ENCODE measurements at places on chromosomes 2 and 18.

DNA sequence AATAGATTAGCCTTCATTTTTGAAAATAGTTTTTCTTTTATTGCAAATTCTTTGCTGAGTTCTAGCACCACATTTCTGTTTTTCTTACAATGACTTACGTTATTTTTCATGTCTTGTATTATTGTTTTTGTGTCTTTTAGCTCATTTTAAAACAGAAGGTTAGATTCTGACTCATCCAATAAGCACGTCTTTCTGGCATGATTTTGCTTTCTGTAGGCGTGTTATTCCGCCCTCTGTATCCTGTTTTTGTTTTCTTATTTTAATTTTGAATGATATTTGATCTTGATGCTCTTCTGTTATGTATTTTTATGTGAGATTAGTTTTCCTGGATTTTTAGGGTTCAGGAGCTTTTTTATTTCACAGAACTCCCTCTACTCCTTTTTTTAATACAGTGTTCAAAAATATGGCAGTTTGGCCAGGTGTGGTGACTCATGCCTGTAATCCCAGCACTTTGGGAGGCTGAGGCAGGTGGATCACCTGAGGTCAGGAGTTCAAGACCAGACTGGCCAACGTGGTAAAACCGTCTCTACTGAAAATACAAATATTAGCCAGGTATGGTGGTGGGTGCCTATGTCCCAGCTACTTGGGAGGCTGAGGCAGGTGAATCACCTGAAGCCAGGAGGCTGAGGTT, 145.0 kb downstream of the CLIP4 start:
- DNase-seq, result no peak

GRCh38 chr18:58253871-58254270, 209.8 kb downstream of the NEDD4L start:
- DNase-seq, result no peak

DNA sequence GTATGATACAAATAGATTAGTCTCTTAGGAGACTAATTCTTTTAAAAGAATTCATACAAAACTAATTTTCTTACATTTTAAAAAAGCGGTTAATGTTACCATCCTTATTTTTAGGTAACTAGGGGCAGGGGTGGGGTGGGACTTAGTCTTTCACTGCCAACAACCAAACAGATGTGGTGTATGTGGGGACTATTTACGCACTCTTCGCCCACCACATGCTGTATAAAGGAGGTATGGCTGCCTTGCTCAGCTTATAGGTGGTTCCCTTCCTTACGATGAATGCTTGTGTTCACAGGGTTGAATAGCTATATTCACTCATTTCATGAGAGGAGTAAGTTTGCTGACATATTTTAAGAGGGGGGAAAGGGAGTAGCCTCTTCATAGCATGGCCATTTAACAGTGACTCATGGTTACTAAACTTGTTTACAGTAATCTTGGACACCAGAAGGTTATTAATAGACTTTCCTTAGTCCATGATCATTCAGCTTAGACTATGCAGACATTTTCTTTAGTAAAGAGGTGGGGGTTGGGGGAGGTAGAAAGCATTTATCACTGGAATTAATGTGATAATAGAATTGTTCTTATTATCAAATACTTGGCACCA, 61.8 kb downstream of the CAB39 start:
- no peak for DNase-seq

- peak; percentile 56 for DNase-seq
These were observed 303.7 kb upstream of the EPAS1 start for GRCh38 chr2:45993476-45993991.

GRCh38 chr2:226738191-226738820, 61.3 kb downstream of the IRS1 start:
- no peak for DNase-seq

DNA sequence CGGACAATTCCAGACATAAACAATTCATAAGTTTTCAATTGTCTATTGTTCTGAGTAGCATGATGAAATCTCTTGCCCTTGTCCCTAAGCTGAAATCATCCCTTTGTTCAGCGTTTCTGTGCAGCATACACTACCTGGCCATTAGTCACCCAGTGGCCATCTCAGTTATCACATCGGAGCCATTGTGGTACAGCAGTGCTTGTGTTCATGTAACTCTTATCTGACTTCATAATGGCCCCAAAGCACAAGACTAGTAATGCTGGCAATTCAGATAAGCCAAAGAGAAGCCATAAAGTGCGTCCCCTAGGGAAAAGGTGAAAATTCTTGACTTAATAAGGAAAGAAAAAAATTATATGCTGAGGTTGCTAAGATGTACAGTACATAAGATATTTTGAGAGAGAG, 127.2 kb downstream of the FHOD3 start:
- no peak for DNase-seq

DNA sequence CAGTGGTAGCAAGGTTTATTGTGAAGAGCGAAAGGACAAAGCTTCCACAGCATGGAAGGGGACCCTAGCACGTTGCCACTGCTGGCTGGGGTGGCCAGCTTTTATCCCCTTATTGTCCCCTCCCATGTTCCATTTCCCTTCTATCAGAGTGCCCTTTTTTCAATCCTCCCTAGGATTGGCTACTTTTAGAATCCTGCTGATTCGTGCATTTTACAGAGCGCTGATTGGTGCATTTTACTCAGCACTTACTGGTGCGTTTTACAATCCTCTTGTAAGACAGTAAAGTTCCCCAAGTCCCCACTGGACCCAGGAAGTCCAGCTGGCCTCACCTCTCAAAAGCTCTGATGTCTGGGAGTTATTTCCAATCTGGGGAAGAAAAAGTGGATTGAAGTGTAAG, 90.1 kb downstream of the CD8B2 start:
- DNase-seq, result no peak

DNA sequence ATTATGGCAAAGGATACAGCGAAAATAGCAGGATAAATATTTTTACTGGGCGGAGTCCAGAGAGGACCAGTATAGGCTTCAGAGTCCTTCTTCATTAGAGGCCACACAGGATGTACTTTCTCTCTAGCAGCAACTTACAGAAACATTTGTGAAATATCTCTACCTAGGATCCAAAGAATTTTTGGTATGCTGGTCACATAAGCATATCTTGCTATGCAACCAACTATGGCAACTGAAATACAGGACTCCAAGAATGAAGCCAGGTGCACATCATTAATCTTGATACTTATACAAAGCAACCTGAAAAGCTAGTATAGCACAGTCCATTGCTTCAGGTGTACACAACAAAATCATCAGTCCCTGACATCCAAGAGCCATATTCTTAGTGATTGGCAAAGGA, 59.1 kb upstream of the NABP1 start:
- no peak for DNase-seq

- DNase-seq, result no peak
These were observed 207.3 kb downstream of the TRIB2 start for GRCh38 chr2:12923907-12924610.

GRCh38 chr18:38843291-38843690, 1277.7 kb upstream of the CELF4 start:
- DNase-seq, result no peak

DNA sequence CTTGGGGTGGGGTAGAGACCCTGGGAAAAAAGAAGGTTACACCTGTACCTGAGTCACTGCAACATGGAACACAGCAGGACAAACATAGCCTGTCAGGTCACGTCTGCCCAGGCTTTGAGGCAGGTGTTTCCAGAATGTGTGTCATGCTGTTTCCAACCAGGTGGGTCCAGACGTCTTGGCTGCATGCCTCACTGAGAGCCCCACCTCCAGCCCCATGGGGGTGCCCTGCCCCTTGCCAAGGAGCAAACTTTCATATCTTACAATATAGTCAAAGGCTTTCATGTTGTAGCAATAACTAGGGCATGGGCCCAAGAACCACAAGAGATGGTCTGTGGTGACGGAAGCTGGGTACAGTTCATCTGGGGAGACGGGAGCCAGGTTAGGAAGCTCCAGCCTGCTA, 499.7 kb downstream of the BCL11A start:
- no peak for DNase-seq

DNA sequence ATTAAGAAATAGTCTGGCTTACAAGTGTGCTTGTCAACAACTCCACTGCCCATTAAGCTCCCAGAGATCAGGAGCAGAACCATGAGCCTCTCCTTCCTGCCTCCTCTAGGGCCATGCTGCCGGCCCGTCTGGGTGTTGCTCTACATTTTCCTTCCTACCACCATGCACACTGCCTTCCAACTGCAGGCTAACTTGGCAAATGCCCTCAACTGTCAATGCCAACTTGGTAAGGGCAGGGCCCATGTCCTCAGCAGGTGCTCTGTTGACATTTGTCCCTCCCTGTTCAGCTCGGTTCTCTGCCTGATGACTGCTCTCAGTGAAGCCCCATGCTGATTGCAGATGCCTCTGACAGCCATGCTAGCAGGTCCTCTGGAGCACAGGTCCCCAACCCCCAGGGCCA, 345.2 kb downstream of the ALK start:
- no peak for DNase-seq

DNA sequence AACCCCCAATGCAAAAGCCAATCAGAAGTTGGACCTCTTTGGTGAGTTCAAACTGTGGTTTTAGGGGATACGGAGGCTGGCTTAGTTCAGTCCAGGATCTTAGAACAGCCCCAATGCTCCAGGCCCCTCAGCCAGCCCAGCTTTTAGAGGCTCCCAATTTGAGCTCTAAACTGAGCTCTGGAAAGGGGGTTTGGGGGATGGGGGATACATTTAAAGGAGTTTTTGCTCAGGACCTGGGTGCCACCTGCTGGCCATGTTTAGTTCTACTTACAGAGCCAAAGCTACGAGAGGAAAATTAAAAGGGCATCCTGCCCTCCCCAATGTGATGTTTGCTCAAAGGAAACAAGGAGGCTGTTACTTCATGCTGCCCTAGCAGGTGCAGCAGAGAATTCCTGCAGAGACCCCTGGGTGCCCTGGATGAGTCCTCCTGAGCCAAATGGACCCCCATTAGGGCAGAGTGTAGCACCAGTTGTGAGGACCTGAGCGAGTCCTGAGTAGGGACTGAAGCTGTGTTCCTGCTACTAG, 15.9 kb upstream of the TMEM214 start:
- no peak for DNase-seq

DNA sequence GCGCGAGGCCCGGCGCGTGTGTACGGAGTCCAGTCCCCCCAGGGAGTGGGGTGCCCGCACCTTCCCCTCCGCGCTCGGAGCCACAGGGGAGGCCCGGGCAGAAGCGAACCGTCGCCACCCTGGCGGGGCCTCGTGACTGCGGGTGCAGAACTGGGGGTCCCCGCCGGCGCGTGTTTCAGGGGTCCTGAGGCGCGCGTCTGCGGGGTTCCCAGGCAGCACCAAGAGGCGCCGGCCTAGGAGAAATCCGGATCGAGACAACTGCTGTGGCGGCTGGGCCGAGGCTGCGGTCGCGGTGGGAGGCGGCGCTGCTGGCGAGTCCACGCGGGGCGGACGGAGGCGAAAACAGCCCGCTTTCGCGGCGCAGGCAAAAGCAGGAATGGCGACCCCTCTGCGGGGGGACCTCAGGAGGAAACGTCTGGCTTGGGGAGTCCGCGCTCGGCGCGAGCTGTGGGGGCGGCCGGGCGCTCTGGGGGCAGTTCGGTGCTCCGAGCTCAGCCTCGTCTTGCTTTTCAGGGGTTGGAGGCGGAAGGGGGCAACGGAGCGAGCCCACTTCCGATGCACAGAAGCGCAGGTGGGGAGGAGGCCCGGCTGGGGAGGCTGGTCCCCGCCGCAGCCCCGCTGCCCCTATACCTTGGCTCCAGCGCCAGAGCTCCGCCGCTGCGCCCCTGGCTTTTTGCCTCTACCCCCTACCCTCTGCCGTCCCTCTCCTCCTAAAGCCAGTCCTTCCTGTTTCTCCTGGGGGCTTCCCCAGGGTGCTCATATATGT, 81.5 kb upstream of the LDLRAD4 start:
- no peak for DNase-seq

DNA sequence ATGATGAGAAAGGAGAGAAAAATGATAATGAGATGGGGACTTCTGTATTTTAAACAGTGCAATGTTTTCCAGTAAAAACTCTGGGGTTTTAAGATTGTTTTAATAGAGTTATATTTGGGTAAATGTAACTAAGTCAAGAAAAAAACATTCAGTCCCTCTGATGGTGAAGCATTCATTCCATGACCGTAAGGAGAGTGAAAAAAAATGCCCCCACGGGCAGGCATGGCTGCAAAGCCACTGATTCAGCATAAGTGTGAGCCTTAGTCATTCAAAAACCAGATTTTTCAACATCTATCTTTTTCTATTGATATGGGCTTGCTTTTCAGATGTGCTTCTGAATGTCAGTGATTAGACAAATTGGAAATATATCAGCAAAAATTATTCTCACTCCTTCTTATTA, 957.8 kb downstream of the SLC4A3 start:
- DNase-seq, result no peak

DNA sequence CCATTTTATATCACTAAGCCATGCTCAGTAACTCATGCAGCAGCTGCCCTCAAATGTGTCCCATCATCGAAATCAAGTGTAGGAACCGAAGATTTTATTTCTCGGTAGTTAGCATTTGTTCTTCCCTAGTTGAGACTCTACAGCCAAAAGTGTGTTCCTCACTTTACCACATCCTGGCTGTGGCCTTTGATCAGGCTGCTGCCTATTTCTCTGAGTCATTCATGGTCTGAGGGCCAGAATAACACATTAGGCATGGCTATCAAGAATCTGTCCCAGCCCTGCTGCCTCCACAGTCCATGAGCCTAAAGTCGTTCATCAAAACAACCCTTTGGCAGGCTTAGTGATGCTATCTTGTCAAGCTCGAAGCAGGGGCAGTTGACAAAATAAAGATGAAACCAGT, 300.1 kb downstream of the TDRD15 start:
- DNase-seq, result no peak

GRCh38 chr18:12307701-12308385, at the start of gene TUBB6:
Gene TUBB6 (plus strand): TSS chr18:12308241. CDS start chr18:12308293, 52 bp downstream.
- DNase-seq, result peak; percentile 57

DNA sequence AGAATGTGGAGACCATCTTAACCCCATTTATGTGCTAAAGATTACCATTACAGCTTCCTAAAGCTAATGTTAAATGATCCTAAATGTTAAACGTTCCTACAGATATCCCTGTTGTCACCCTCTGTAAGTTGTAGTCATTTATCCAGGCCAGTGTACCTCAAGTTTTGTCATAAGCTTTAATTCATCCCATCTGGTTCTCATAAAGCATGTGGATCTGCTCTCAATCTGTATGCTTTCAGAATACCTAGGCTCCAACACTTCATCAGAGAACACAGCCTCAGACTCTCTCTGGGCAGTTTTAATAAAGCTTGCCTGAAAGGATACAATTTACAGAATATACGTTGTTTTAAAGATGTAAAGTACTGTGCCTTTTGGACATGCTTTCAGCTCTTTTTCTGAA, 4.2 kb upstream of the CCDC178 start:
- no peak for DNase-seq

DNA sequence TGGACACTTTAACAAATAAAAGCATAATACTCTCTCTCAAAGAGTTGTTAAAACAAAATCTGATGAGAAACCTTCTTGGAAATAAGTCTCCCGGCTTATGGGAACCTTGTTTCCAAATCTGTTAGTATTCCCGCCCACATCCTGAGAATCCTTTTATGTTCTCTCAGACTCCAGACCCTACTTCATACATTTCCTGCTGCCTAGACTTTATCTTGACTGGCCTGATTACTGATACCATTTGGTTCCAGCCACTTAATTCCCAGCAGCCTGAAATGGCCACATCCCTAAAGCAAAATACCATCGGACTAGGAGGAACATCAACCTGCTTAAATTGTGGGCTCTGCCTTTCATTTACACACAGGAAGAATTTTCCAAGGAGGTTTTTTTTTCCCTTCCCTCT, 79.1 kb upstream of the CYP1B1 start:
- no peak for DNase-seq

GRCh38 chr2:32523686-32524085, 104.2 kb upstream of the TTC27 start:
- DNase-seq, result no peak

- no peak for DNase-seq
These were observed 14.8 kb upstream of the SLC40A1 start for GRCh38 chr2:189595417-189595816.
